ENCODE measurements at places on chromosomes 7 and 10.

DNA sequence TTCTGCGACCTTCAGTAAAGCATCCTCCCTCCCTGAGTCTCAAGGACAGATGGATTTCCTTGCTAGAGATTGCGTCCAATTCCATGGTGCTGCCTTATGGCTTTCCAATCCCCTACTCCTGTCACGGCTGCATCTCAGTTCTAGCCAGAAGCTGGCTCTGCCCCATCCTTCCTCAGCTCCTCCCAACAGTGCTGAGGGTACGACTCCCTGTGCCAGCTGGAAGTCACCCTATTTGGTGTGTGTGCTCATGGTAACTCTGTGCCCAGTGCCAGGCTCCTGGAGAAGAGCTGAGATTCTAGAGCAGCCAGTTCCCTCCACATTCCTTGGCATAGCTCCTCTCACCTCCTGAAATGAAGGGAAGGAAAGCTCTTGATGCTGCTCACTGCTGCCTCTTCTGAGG lies 185.0 kb upstream of the PODXL start:
- DNase-seq: no peak

DNA sequence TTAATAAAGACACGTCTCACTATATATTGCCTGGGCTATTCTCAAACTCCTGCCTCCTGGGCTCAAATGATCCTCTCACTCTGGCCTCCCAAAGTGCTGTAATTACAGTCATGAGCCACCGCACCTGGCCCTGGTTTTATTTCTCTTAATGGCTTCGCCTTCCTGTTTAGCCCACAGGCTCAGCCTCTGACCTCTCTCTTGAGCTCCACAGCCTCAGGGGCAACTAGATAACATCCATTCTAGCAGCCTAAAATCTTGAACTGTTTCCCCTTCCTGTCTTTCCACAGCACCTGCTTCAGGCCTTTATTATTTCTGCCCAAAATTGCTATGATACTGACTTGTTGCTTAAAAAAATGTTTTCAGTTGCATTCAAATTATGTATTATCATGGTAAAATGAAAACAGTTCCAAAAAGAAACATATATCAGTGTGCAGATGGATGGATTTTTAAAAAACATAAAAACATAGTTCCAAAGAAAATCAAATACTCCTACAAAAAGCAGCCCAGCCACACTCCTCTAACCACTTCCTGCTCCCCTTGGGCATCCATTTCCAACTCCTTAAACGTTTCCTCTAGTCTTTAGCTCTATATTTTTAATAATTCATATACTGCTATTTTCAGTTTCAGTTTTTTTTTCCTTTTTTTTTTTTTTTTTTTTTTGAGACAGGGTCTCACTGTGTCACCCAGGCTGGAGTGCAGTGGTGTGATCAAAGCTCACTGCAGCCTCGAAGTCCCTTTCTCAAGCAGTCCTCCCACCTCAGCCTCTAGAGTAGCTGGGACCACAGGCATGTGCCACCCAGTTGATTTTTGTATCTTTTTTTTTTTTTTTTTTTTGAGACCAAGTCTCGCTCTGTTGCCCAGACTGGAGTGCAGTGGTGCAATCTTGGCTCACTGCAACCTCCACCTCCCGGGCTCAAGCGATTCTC lies 5.1 kb upstream of the BAZ1B start:
- DNase-seq: peak; percentile 72

GRCh38 chr7:105402221-105403095 lies 13.7 kb upstream of the SRPK2 start:
- no peak for DNase-seq

- DNase-seq: no peak
Measured at GRCh38 chr7:44987457-44987856, 8.6 kb upstream of the MYO1G start.
